ENCODE measurements at places on chromosomes 11 and 22.

DNA sequence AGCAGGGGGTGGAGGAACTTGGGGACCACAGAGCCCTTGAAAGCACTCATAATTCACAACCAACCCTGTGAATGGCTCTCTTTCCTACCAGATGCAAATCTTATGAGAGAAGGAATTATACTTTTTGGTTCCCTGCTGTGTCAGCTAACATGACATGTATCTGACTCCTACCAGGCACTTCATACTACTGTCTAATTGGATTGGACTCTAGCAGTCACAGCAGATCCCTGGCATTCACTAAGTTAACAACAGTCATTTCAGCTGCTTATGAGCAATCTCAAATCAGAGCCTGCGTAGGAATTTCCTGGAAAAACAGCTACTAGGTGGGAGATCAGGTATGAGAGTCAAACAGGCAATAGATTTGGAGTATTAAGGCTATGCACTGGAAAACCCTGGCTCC is 11.1 kb upstream of the ENDOD1 start:
- no peak for DNase-seq

GRCh38 chr11:23749762-23750430 is 747.0 kb upstream of the LUZP2 start:
- DNase-seq, result no peak

DNA sequence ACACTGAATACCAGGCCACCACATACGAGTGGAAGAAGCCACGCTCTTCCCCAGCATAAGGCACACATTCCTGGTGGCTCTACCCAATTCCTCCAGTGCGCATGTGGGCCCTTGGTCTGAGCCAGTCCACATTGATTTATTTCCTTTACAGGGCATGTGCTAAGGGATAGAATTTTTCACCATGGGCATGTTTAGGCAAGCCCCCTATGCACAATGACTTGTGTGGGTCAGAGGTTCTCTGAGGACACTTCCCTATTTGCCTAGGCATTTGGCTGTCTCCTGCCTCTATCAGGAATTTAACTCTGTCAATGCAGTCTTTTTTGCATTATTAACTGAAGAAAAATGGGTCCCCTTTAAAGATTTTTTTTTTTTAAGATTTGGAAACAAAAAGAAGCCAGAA is 718.1 kb downstream of the NTM start:
- no peak for DNase-seq

DNA sequence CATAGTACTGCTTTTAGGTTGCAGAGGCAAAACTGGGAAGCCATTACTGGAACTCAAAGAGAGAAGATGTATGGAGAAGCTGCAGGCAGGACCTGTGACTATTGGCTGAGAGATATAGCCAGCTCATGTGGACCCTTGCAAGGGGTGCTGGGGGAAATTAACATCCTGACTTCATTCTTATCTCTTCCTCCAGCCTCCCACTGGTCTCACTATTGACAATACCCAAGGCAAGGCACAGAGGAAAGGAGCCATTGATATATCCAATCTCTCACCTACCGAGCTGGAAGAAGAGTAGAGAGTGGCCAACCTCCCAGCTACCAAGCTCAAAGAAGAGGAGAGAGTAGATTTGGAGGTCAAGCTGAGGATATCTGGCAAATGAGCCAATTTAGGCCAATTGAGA is 36.8 kb upstream of the ZBED5 start:
- no peak for DNase-seq

- no peak for DNase-seq
These were observed 28.3 kb downstream of the GRIK4 start for GRCh38 chr11:120539667-120540369.

- DNase-seq, result no peak
These were observed 158.8 kb downstream of the FAT3 start for GRCh38 chr11:92383430-92383829.

GRCh38 chr11:85947431-85948272 is 92.5 kb downstream of the CCDC83 start:
- DNase-seq, result no peak

DNA sequence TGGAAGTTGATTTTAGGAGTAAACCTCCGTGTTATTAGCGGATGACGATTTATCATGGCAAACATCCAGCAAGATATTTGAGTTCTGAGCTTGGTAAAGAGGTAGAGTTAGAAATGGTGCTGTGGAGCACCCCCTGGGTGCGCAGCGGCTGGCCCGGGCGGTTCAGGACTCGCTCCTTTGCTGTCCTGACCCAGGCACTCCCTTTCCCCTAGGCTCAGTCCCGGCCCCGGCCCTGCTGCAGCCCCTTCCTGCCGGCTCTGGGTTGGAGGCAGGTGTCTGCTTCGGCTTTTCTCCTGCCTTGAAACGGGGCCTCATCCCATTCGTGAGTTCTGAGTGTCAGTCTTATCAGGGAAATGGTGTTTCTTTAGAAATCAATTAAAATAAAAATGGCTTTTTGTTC is 33.4 kb downstream of the AP2A2 start:
- DNase-seq, result no peak

DNA sequence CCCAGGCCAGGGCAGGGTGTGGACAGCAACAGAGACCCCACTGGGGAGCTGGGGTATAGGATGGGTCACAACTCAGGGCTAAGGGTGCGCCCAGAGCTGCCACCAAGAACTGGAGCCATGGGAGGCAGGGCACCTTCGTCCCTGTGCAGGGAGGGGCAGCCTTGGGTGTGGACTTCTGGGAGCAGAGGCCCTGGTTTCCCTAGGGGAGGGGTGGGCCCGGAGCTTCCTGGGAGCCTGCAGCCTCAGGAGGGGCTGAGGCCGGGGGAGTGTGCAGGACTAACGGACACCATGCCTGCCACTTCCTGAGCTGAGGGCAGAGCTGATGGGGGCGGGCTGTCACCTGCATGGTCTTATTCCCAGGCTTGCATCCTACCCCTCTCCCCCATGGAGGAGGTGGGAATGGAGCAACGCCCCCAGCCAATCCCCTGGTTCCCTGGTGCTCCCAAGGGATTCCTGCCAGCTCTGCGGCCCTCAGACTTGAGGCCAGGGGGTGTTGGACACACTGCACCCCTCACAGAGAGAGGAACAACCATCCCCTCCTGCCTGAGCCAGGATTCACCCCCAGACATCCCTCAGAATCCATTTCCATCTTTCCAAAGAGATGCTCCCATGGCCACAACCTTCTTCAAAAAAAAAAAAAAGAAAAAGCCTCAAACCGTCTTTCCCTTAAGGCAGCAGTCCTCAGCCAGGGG is 225.7 kb downstream of the CTTN start:
- DNase-seq, result no peak

DNA sequence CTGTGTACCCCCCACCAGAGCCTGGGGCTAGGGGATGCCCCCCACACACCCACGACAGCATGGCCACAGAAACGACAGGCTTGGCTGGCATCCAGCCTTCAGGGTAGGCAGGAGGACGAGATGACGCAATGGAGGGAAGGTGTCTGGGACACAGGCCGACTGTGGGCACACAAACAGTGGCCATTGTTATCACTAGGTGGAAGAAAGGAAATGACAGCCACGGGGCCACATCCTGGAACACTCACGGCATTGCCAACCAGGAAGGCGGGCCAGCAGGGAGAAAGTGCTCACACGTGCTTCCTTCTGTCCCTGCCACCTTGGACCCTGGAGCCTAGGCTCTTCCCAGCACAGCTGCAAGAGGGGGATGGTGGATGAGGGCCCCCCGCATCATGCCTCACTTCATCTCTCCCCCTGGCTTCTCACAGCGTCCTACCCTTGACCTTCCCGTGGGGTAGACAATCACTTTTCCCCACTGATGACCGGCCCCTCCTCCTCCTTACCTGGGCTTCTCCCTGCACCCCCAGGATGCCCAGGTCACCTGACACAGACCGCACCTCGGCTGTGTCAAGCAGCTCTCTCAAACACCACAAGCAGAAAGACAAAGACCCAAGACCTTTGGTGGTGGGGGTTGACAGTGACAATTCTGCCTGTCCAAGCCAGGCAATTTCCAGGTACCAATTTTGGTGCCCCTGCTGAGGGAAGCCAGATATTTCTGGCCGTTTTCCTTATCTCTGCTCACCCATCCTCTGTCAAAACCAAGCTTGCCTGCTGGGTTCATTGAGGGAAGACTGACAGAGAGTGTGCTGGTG is 8.6 kb downstream of the PLA2G6 start:
- DNase-seq, result peak; percentile 70

DNA sequence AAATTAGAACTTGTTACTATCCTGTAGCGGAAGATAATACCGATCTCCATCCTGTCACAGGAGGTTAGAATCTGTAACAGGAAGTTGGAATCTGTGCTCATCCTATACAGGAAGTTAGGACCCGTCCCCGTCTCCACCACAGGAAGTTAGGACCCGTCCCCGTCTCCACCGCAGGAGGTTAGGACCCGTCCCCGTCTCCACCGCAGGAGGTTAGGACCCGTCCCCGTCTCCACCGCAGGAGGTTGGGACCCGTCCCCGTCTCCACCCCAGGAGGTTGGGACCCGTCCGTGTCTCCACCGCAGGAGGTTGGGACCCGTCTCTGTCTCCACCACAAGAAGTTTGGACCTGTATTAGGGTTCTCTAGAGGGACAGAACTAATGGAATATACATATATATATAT is 52.2 kb downstream of the FBLN1 start:
- no peak for DNase-seq

DNA sequence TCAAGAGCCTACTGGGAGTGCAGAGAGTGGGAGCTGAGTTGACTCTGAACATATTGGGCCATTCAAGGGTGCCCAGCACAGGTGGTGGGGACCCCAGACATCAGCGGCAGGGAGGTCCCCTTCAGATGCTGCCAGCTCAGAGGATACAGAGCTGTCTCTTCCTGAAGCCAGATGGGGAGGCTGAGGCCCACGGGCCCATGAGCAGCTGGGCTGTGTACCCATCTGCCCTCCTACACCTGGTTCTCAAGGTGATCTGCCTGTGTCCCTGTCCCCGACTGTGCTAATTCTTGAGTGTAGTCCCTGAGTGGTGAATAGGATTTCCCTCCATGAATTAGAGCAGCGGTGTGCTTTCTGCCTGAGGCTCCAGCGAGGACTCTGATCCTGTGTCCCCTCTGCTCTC is 76.3 kb downstream of the MICAL2 start:
- DNase-seq, result no peak

DNA sequence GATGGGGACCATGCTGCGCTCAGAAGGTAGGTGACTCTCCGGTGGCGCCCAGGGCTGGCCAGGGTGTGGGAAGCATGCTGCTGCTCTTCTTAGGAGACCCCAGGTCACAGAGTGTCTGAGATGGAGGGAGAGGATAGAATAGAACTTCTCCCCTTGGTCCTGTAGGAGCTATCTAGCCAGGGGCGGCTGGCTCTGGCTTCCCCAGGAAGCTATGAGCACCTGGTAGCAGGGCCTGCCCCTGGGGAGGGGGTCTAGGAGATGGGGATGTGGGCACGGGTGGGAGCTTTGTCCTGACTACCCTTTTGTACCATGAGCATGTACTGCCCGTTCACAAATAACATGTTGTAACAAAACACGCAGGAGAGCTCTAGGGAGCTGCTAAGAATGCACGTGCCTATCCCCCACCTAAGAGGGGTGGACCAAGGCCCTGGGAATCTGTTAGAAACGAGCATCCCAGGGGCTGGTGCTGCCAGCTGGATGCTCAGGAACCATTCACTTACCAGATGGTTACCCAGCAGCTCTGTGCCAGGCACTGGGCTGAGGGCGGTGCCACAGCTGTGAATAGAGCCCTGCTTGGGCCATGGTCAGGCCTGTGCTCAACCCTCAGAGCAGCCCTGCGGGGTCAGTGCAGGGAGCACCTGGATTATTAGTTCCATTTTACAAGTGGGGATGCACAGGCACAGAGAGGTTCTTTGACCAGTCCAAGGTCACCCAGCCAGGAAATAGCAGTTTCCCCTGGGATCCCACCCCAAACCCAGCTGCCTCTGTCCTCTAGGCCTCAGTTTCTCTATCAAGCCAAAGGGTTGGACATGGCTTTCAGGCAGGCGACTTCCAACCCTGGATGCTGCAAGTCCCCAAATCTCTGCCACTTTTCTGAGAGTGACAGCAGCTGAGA is 2.2 kb downstream of the SLC39A13 start:
- DNase-seq, result no peak

DNA sequence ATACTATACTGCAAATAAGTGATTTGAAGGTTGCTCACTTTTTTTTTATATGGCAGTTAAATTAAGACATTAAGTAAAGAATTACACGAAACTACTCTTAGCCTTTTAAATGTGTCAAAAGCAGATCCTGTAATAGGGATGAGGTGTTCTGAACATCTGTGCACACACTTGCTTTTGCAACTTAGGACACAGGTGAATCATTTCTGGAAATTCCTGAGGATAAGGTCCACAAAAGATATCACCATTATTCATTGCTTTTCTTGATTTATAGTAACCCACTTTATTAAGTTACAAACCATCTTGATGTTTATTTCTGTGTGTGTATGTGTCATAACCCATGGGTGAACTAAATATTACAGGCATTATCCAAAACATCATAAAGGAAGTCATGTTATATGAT is 55.9 kb downstream of the SLC5A12 start:
- no peak for DNase-seq

- no peak for DNase-seq
These were observed 80.8 kb downstream of the SHANK2 start for GRCh38 chr11:71171576-71171975.

GRCh38 chr11:117685566-117685965 is 111.5 kb downstream of the DSCAML1 start:
- DNase-seq, result no peak

GRCh38 chr11:2929950-2930703 is 907 bp upstream of the PHLDA2 start:
- DNase-seq, result no peak

GRCh38 chr22:35634943-35635540 is 13.2 kb upstream of the APOL6 start:
- no peak for DNase-seq

DNA sequence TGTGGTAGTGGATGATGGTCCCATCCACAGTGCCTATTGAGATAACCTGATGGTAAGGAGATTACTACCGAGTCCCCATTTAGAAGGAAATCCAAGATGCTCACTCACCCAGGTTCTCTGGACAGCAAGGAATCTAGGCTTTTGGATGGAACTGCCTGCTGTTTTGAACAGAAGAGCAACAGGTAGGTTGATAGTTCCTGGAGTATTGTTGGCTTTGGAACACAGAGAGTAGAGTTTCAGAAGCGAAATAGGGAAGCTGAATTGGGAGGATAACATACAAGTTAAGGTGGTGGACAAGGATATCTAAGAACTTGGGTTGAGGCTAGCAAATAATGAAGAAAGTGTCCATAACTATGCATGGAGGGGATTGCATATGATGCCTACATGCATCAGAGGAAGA is 27.6 kb downstream of the SLC22A6 start:
- no peak for DNase-seq

- DNase-seq, result no peak
These were observed 1.2 kb upstream of the CASTOR1 start for GRCh38 chr22:30290342-30291057.

GRCh38 chr22:36298118-36298517 is 45.2 kb downstream of the APOL1 start:
- DNase-seq, result no peak

- DNase-seq, result no peak
These were observed 6.6 kb upstream of the GRAMD4 start for GRCh38 chr22:46613606-46614021.

GRCh38 chr11:76579056-76579751 is 91.3 kb downstream of the LRRC32 start:
- DNase-seq, result peak; percentile 55

DNA sequence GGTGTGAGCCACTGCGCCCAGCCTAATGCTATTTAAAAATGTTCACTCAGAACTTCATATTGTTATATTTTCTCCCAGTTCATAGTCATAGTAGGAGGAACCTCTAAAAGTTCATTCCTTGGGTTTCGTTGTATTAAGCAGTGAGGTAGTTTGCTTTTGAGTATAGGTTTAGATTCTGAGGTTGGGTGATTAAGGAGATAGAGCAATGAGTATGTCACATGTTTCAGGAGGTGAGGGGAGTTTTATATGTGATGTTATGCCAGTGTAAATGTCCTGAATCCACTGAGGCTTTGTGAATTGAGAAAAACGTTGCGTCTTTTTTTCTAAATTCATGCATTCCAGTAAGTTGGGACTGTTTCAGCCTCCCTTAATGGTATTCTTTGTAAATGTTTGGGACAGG is 4.2 kb downstream of the UBE2L3 start:
- no peak for DNase-seq

Measured in femur (tissue), 1 donor.